ENCODE measurements at places on chromosomes 6 and 20.

DNA sequence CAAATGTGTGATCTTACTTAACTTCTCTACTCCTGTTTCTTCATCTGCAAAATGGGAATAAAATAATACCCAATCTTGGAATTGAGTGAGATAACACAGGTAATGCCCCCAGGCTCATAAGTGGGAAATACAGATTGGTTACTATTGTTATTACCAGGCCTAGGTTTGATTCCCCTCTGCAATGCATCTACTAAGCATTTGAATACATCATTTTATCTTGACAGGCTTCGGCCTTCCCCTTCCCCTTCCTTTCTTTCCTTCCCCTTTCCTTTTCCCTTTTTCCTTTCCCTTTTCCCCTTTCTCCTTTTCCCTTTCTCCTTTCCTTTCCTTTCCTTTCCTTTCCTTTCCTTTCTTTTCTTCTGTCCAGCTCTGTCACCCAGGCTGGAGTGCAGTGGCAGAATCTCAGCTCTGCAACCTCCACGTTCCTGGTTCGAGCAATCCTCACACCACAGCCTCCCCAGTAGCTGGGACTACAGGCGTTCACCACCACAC is 7.3 kb upstream of the HNF4A start:
- no peaks in the 10 kb centered on the region for H3K27me3 ChIP-seq
- DNase-seq, result no peak
- no peaks in the 10 kb centered on the region for H3K36me3 ChIP-seq
- no peaks in the 10 kb centered on the region for H3K4me1 ChIP-seq
- no peak overlapping the region for H3K4me3 ChIP-seq
- no peak overlapping the region for H3K27ac ChIP-seq

GRCh38 chr6:111725446-111726112 is 119.9 kb upstream of the TRAF3IP2 start:
- H3K4me3 ChIP-seq, result no peak overlapping the region
- peak overlapping the region; percentile 59 for H3K27ac ChIP-seq
- DNase-seq, result no peak
- peaks cover 47% of the 10 kb centered on the region for H3K4me1 ChIP-seq
- no peaks in the 10 kb centered on the region for H3K36me3 ChIP-seq

- peaks cover 4% of the 10 kb centered on the region for H3K36me3 ChIP-seq
- no peak for DNase-seq
- no peaks in the 10 kb centered on the region for H3K27me3 ChIP-seq
Observed at GRCh38 chr20:2476742-2477615, 6.4 kb upstream of the SNRPB start.

DNA sequence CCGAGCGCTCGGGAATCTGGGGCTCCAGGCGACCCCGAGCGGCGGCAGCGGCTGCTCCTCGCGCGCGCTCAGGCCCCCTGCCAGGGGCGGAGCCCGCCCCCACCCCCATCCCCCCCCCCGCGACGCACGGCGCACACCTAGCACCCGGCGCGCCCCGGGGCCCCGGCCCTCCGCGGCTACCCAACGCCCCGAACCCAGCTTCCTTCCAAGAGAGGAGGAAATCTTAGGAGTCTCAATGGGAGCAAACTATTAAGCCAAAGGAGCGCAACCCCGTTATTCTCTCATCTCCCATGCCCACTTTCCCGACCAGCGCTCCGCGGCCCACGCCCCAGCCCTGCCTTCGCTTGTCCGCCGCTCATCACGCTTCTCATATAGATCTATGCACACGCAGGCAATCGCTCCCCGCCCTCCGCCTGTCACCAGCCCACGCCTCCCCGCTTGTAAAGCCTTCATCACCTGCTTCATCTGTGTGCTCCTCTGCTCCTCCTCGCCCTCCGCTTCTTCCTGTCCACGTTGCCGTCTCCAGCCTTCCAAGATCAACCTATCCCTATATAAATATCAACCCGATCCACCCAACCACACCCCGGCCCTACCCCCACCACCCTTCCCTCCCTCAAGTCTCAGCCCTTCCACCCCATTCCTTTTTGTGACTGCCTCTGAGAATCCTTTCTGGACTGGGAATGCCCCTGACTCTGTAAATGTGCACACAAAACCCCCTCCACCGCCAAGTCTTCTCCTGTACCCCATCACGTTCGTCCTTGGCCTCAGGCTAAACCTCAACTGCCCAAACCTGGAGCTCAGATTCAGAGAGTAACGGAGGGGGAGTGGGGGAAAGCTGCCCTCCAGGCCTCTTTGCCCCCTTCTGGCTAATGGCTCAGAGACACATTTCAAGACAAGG is at the start of gene DLK2:
Gene DLK2, minus strand, starts transcription at position 18 of the 898 bp plus-strand sequence. CDS start 723 bp downstream, outside the sequence.
- DNase-seq, result peak; percentile 66
- H3K27ac ChIP-seq, result no peak within 1 kb of the TSS
- H3K4me3 ChIP-seq, result peak within 1 kb of the TSS; percentile 63
- peaks cover 7% of the 10 kb centered on the region for H3K4me1 ChIP-seq

GRCh38 chr6:45419571-45420082 is 41.9 kb upstream of the SUPT3H start:
- no peak overlapping the region for H3K27ac ChIP-seq
- peaks cover 62% of the 10 kb centered on the region for H3K27me3 ChIP-seq
- peak overlapping the region; percentile 12 for H3K4me3 ChIP-seq
- H3K4me1 ChIP-seq, result peaks cover 51% of the 10 kb centered on the region
- DNase-seq, result peak; percentile 74

GRCh38 chr6:169495601-169496000 is 206.2 kb downstream of the WDR27 start:
- H3K4me1 ChIP-seq, result no peaks in the 10 kb centered on the region
- no peak overlapping the region for H3K4me3 ChIP-seq
- no peak for DNase-seq
- H3K27ac ChIP-seq, result no peak overlapping the region

GRCh38 chr6:144855812-144856531 is 570.8 kb downstream of the UTRN start:
- no peak overlapping the region for H3K27ac ChIP-seq
- DNase-seq, result no peak
- no peak overlapping the region for H3K4me3 ChIP-seq
- no peaks in the 10 kb centered on the region for H3K27me3 ChIP-seq
- peaks cover 4% of the 10 kb centered on the region for H3K36me3 ChIP-seq

All from B cell (primary cell).